Stimulated activated CD4-positive, alpha-beta T cell treated with anti-CD3 and anti-CD28 coated beads, Interleukin-2, amount 100 ng/mL, for 24 hours (primary cell): ENCODE measurements at places on chromosomes 16 and 17.

- DNase-seq: no peak
Measured at GRCh38 chr16:84509032-84509950, 4.8 kb upstream of the MEAK7 start.

DNA sequence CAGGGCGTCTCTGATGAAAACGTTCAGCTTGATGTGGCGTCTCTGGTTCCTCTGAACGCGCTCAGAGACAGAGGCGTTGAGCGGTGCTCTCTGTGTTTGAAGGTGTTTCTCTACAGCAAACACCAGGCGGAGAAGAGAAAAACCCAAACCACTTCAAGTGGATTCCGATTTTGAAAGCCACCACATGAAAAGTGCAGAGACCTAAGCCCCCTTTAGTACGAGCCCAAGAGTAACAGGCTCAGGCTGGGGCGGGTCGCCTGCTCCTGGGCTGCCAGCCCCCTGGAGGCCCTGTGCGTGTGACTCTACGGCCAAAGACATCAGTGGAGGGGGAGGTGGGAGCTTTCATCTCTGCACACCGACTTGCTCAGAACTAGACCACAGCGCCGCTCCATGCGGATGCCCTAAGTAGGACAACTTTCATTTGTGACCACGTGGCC lies 328.4 kb downstream of the MAF start:
- DNase-seq: peak; percentile 74

DNA sequence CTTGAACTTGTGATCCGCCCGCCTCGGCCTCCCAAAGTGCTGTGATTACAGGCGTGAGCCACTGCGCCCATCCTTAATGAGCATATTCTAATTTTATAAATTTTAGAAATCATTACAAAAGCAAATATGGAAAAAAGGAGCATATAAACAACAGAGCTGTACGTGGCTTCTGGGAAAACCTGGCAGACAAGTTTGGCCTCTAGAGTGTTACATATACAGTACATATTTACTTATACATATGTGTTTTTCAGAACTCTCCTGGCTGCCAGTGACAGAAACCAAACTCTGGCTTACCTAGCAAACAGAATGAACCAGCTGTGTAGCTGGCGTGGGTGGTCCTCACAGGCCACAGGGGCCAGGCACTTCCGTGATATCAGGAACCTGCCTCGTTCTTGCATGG lies 10.1 kb downstream of the DRC3 start:
- no peak for DNase-seq

GRCh38 chr16:85431431-85432124 lies 181.5 kb upstream of the GSE1 start:
- no peak for DNase-seq

- peak; percentile 16 for DNase-seq
Measured at GRCh38 chr17:77354670-77355455, 214.1 kb downstream of the SEC14L1 start.

GRCh38 chr16:11094075-11094856 lies 149.9 kb downstream of the CLEC16A start:
- DNase-seq: peak; percentile 76

GRCh38 chr17:72665852-72666851 lies 426.3 kb downstream of the SLC39A11 start:
- DNase-seq: no peak

GRCh38 chr16:67949645-67950044 lies 5.7 kb upstream of the LCAT start:
- no peak for DNase-seq

GRCh38 chr17:36730095-36730808 lies 128.9 kb downstream of the MRM1 start:
- DNase-seq: no peak

DNA sequence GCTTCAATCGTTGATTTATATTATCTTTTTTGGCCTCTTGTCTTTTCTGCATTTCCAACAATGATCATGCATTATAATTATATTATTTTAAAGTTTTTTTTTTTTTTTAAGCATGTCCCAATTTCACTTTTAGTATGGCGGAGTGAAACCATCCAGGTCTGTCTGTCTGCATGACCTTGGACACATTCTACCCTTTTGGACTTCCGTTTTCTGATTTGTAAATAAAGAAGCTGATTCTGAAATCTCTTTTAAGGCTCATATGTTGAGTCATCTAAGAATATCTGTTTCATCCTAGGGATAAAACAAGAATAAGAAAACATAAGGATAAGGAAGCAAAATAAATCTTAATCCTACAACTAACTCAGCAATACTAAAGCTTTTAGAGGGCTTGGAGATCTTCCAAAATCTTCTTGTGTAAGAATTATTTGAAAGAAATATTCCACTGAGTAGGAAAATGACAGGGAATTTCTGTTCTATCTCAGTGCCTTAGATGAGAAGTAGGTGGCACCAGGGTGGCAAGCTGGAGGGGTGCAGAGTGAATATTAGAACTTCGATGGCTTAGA lies 195.7 kb upstream of the TOX3 start:
- DNase-seq: no peak
